Activated T-helper 1 cell treated with anti-CD3 and anti-CD28 coated beads, Interleukin-12 subunit alpha, Interleukin-12 subunit beta, Interleukin-2, Interleukin-4 antibody, amounts not matched to agents 30 ng/mL and 10 ng/mL and 1 ng/mL, durations not matched to agents 14 hours and 24 hours and 36 hours (primary cell): ENCODE measurements at places on chromosomes 2 and 18.
A peak's percentile ranks its signal among the peaks of the same experiment; 100 is the strongest.

GRCh38 chr2:239397931-239398471 lies 2.8 kb downstream of the HDAC4 start:
- DNase-seq, result no peak

DNA sequence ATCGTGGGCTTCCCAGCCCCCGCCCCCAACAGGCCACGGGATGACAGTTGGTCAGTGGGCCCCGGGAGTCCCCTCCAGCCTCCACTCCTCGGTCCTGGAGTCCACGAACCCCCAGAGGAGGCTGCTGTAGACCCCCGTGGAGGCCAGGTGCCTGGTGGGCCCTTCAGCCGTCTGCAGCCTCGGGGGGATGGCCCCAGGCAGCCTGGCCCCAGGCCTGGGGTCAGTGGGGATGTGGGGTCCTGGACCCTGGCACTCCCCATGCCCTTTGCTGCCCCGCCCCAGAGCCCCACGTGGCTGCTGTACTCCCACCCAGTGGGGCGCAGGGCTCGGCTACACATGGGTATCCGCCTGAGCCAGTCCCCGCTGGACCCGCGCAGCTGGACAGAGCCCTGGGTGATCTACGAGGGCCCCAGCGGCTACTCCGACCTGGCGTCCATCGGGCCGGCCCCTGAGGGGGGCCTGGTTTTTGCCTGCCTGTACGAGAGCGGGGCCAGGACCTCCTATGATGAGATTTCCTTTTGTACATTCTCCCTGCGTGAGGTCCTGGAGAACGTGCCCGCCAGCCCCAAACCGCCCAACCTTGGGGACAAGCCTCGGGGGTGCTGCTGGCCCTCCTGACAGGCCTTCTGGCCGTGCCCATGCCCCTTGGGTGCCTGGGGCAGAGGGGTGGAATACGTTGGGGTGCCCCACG lies 7.6 kb downstream of the NEU4 start:
- DNase-seq, result no peak

DNA sequence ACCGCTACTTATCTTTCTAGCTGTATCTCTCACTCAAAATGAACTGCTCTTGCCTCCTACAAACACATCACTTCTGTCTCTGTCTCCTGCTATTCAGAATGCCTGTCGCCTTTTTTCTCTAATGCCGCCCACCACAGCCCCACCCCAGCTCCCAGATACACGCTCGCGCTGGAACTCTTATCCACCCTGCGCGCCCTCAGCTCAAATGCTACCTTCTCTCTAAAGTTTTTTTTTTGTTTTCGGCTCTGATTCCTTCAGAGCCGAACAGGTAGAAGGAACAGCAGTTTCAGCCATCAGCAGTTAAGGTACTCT lies 3.9 kb upstream of the SOS1 start:
- no peak for DNase-seq

DNA sequence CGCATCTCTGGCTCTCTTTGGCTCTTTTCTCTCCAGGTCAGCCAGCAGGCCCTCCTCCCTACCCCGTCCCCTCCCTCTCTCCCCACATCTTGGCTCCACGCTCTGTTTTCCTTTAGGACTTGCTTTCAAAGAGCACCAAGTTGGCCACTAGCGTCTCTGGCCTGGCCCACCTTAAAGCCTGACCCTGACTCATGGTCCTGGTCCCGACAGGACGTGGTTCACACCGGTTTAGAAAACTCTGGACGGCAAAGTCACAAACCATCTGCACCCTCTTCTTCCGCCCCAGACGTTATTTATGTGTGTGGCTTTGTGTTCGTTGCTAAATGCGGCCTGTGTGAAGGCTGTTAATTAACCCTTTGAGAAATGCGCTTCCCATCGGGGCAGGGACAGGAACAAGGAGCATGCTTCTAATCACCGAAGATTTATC lies 169.0 kb upstream of the HAAO start:
- no peak for DNase-seq

- peak; percentile 61 for DNase-seq
Observed at GRCh38 chr18:44729631-44730101, 49.0 kb downstream of the SETBP1 start.

DNA sequence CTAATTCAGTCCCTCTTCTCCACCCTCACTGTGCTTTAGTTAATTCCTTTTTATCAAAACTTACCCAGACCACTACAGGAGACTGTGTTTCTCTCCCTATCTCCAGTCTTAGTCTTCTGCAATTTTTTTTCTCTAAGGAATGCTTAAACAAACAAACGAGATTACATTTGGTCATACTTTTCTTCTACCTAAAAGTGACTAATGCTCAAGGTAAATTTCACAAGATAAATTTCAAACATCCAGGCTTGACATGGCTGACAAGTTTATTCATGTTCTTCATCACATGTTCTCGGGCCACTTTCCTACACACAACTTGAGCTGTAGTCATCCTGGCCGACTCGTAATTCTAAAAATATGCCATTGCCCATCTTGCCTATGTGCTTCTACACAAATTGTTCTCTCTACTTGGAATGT lies 23.2 kb upstream of the ACSL3 start:
- DNase-seq, result no peak

- DNase-seq, result no peak
Observed at GRCh38 chr2:83394134-83394904, 1064.8 kb downstream of the SUCLG1 start.

GRCh38 chr2:21916934-21917522 lies 793.3 kb downstream of the TDRD15 start:
- DNase-seq, result no peak

DNA sequence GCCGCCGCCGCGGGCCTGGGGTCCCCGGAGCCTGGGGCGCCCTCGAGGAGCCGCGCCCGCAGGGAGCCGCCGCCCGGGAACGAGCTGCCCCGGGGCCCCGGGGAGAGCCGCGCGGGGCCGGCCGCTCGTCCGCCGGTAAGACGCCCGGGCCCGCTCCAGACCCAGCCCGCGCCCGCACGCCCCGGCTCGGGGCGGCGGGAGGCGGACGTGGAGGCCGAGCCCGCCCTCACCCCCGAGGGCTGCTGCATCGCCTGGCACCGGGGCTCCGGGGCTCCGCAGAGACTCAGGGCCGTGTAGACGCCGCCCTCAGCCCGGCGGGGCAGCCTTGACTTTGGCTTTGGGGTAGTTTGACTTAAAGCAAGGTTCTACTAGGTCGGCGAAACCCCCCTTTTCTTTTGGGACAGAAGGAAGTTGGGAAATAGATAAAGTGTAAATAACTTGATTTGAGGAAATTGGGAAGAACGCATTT lies 335 bp downstream of the ERFE start:
- DNase-seq, result no peak

DNA sequence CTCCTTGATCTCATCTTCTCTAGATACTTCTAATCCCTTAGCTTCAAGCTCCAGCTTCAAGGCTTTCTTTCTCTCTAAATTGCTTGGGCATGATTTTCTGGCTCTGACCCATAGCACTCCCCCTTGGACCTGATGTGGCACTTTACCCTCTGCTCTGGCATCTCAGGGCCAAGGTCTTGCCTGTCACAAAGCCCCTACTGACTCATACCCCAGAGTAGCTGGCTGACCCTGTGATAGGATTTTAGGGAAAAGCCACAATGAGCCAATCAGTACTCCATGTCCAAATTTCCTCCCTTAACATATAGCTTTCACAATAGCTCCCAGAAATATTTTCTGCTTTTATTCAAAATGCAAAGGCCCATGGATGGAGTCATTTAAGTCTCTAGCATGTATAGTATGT lies 488.7 kb upstream of the SPRED2 start:
- DNase-seq, result no peak

- DNase-seq, result no peak
Observed at GRCh38 chr2:67378555-67378954, 18.6 kb upstream of the ETAA1 start.

- DNase-seq, result no peak
Observed at GRCh38 chr18:47485221-47485797, 233.8 kb upstream of the SKOR2 start.

DNA sequence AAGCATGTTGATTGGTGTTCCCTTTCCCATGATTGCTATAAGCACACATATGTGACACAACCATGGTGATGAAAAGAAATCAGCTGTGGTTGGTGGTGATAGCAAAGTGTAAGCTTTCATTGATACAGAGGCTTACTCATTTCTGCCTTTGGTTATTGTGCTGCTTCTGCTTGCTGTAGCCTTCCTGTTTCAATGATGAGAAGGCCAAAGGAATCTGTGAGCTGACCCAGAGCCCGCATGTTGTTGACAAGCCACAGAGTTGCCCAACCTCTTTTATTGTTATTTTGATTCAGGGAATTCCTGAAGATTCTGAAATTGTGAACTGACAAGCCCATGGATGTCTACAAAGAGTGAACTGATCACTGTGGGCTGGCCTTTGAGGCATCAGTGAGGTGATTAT lies 164.4 kb downstream of the TMEFF2 start:
- DNase-seq, result no peak

- DNase-seq, result no peak
Observed at GRCh38 chr2:220531216-220531615, 903.8 kb downstream of the SLC4A3 start.

DNA sequence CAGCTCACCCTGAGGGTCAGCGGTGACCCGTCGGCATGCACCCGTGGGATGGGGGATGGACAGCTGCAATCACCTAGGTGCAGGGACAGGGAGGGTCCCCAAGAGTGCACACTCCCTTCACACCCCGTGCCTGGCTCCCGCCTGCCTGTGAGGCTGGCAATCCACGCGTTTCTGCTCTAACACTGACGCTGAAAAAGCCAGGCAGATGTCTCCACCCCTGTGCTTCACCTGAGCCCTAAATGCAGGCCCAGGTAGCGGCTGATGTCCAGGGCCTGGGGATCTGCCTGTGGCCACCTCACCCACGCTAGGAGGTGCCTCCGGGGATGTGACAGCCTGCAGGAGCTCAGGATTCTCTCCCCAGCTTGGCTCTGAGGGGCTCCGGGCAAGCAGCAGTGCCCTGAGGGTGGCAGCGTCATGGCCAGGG lies 212.0 kb upstream of the SALL3 start:
- DNase-seq, result no peak

DNA sequence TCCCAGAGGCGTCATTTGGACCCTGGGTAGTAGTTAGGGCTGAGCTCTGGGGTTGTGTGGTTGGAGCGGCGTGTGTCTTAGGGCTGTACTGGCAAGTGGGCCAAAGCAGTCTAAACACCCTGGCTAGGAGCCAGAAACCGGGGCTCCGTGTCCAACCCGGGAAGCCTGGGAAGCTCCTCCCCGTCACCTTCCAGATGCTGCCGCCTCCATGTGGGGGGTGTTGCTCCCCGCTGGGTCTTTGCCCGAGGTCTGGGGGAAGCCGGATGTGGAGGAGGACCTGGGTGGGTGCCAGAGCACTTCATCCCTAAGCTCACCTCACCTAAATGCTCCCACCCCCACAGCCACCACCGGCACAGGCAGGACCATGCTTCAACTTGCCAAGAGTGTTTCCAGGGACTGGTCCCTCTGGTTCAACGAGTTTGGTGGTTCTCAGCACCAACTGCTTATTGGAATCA lies 25.4 kb downstream of the TET3 start:
- DNase-seq, result no peak

DNA sequence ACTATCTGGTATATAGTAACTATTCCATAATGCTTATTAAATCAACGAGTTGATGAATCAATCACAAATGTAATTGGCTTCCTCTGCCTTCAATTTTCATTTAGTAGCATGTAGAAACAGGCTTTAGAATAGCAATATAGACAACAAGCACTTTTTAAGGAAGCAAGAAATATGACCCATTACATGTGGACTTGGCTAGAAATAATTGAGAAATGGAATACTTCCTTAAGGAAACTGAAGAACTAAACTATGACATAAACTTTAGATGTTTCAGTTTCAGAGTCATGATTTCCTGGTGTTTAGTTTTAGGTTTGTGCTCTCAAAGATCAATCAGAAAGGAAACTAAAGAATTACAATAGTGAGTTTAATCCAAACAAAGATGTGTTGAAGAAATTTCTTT lies 443.8 kb downstream of the MBD2 start:
- DNase-seq, result no peak

GRCh38 chr2:134262684-134263083 lies 8.8 kb downstream of the MGAT5 start:
- DNase-seq, result no peak

GRCh38 chr2:219542931-219543595 lies 546 bp downstream of the CHPF start:
- DNase-seq, result no peak

DNA sequence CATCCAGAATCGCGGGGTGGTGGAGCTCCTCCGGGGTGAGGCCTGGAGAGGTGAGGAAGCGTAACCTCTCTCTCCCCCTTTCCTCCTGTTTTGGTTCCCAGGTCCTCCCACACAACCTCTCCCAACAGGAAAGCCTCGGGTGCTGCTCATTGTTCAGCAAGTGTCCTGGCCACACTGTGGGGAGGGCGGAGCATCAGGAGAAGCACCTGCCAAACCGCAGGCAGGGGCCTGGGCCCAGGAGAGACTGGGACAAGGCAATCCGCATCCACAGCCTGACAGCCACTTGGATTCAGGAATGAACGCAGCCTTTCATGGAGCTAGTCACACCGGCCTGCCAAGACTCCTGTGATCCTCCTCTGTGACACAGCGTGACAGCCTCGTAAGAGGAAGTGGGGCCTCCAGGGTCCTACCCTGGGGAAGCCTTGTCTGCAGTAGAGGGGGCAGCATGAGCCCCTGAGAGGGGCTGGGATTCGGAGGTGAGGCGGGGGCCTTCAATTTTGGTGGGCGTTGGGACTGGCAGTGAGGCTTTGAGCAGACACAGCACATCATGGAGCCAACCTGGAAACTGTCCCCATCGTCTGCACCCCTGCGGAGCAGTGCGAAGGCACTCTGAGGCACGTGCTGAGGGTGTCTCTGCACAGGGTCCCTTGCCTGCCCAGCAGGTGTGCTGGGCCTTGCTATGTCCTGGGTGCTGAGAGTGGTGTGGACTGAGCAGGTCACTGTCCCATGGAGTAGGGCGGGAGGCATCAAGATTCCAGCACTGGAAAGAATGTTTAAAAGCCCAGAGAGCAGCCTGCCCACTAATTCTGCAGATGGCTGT lies 62.2 kb downstream of the EDAR start:
- DNase-seq, result no peak

GRCh38 chr2:120430957-120431356 lies 85.0 kb downstream of the INHBB start:
- no peak for DNase-seq

- DNase-seq, result peak; percentile 21
Observed at GRCh38 chr2:23532391-23533337, 147.7 kb downstream of the KLHL29 start.

- DNase-seq, result no peak
Observed at GRCh38 chr2:197307236-197307932, 3.2 kb downstream of the ANKRD44 start.

- no peak for DNase-seq
Observed at GRCh38 chr2:140580532-140581151, 1550.2 kb downstream of the LRP1B start.

GRCh38 chr2:105361102-105361889 lies 24.0 kb downstream of the C2orf49 start:
- no peak for DNase-seq

DNA sequence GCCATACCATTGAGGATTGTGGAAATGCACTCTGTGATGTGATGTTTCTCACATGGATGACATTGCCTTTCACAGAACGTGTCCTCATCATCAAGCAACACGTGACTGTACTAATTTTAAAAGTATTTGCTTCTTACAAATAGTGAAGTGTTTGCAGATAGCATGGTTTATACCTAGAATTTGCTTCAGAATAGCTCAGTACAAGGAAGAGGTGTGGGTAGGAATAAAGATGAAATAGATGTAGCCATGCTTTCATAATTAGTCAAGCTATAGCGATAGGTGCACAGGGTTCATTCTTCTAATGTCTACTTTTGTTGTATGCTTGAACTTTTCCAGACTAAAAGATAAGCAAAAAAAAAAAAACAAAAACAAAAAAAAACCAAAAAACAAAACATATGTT lies 27.5 kb downstream of the MAP4K4 start:
- no peak for DNase-seq
